Stimulated activated CD8-positive, alpha-beta memory T cell treated with anti-CD3 and anti-CD28 coated beads, Interleukin-7, amount 100 ng/mL, for 1 hour (primary cell): ENCODE measurements at places on chromosomes 12 and 14.

DNA sequence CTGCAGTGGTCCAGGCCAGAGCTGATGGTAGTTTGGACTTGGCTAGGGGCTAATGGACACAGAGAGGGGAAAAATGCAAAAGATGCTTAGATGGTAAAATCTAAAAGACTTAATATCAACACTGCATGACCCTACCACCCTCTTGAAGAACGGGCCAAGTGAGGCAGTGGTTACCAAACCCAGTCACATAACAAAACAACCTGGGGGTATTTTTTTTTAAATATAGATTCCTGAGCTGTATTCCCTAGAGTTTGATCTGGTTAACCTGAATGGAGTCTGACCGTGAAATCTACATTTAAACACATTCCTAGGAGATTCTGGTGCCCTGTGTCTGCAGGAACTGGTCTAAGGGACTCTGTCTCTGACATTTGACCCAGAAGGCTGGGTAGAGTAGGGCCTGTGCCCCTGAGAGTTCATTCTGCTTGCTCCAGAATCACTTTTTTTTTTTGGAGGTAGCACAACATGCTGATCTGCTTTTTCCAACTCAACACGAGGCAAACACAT is 15.7 kb downstream of the ABHD4 start:
- no peak for DNase-seq

- no peak for DNase-seq
These were observed 2.4 kb upstream of the RAB15 start for GRCh38 chr14:64974563-64974962.

GRCh38 chr14:51094282-51094821 is 553 bp downstream of the TRIM9 start:
- no peak for DNase-seq

DNA sequence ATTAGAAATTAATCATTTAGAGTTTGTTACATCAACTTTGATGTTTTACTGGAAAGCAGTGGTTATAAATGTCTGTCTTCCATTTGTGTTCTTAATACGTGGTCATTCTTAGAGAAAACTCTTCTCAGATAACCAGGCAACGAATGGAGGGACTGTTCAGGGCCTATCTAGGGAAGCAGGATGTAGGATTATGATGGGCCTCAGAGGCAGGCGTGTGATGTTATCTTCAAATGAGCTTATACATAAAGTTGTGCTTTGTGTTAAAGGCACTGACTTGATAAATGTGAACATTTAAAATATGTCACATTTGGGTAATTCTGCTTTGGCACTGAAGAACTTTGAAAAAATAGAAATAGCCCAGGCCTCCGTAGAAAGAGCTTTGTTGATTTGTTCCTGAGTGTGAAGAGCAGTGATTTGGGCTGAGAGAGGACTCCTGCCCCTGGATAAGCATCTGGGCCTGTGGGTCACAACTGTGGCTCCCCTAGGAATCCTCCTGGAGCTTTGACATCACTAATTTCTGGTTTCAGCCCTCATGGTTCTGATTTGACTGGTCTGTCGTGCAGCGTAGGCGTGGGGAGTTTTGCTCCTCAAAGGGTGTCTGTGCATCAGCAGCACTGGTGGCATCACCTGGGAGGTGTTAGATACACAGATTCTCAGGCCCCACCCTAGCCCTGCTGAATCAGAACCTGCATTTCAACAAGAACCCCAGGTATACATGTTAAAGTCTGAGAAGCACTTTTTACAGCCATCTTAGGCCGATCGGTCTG is 55.4 kb downstream of the SAMD4A start:
- no peak for DNase-seq

DNA sequence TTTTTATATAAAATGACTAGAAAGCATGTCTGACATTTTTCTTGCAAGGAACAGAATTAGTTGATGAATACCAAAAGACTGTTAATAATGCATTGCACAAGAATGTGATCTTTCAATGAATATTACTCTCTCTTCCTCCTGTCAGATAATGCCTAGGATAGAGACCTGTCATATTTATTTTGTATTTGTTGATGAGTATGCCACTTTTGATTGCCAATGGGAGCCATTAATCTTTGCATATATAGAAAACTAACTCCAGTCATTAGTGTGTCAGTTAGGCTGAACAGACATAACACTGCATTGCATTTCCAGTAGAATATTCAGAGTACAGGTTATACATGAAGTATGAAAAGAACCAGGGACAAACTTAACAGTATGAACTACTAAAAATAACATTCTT is 1125.3 kb downstream of the LRFN5 start:
- DNase-seq = no peak

GRCh38 chr12:42056130-42056529 is 88.5 kb downstream of the GXYLT1 start:
- DNase-seq = no peak

DNA sequence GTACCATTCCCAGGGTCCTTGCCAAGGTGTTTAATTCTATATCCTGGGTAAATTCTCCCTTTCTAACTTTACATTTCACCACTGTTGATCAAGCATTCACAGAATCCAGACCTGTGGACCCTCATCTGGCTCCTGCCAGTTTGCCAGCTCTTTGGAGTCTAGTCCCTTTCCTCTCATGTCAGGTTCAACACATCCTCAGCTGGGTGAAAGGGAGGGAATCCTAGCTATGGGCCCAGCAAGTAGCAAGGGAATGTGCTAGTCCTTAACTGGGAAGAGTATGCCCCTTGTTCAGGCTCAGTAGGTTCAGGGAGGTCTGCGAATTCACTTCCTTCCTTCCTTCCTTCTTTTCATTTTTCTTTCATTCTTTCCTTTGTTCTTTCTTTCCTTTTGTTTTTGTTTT is 38.2 kb upstream of the HMGA2 start:
- DNase-seq = no peak

DNA sequence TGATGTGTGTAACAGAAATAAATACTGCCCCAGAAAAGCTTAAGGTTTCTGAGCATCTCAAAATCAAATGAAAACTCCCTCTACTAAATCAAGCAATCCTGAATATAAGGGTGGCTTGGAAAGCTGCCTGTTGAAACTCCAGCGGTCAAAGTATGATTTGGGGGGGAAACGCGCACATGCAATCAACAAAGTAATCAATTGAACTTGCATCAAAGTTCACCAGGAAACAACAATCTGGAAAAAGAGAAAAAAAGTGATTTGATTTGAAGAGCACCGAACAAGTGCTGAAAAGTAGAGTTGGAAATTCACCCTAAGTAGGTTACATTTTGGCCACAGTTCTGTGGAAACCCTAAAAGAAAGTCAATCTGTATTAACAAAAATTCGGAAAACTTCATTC is 700 bp downstream of the CNIH1 start:
- DNase-seq = no peak

DNA sequence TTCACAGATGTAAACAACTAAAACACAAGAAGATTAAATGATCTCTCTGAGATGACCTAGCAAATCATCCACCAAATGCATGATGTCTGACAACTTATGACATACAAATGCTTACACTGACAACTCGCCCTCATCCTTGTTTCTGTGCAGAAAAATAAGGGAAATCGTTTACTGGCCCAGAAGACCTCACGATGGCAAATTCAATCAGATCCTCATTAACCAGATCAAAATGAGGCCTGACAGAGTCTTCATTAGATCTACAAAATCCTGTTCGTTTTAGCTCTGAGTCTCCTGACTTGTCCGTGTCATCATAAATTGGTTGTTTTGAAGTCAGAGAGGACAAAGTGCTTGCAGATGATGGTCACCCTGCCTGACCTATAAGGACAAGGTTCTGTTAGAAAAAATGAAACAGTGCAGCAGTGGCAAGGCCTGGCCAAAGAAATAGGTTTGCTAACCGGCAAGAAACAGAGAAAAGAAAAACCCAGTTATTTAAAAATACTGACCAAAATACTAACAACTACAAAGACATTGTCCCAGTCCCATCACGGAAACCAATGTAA is 109.5 kb downstream of the BTG1 start:
- no peak for DNase-seq

DNA sequence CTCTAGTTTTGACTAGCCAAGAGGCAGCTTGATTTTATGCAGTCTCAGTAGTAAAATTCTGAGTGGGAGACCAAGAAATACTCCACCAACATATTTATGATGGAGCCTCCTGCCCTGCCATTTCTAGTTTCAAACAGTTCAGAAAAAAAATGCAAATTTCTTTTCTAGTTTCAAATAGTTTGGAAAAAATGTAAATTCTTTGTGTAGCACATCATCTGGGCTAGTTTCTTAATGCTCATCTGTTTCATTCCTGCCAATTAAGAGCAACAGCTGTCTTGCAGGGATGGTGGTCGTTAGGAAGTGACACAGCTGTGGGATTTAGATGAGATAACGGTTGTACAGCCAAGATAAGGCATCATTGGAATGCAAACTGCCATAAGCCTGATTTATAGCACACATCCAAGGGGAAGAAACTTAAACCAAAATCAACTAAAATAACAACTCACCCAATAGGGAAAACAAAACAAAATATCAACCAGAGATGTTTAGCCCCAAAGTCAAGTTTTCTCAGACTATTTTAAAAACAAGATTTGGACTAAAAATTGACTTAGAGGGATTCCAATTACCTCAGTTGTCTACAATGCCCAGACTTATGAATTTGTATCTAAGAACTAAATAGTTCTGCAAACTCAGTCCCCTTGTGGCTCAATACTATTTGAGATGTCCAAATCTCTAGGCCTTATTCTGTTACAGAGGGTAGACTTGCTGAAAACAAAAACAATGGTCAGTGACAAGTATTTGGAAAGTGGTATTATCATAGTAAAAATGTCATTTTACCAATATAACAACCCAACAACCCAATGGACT is 291.3 kb upstream of the ATP2B1 start:
- DNase-seq = no peak
